ENCODE measurements at places on chromosomes 7 and 10.

GRCh38 chr7:154960063-154960790, 42.7 kb downstream of the PAXIP1 start:
- no peak for DNase-seq

GRCh38 chr10:44014644-44015250, 366.1 kb upstream of the ZNF32 start:
- no peak for DNase-seq

- no peak for DNase-seq
Measured at GRCh38 chr7:4235596-4235995, 446.5 kb upstream of the FOXK1 start.

- DNase-seq, result no peak
Measured at GRCh38 chr7:129567377-129567776, 44.1 kb upstream of the NRF1 start.

- DNase-seq, result no peak
Measured at GRCh38 chr10:80484676-80485075, 30.6 kb downstream of the TSPAN14 start.
